ENCODE measurements at places on chromosomes 2 and 18.

DNA sequence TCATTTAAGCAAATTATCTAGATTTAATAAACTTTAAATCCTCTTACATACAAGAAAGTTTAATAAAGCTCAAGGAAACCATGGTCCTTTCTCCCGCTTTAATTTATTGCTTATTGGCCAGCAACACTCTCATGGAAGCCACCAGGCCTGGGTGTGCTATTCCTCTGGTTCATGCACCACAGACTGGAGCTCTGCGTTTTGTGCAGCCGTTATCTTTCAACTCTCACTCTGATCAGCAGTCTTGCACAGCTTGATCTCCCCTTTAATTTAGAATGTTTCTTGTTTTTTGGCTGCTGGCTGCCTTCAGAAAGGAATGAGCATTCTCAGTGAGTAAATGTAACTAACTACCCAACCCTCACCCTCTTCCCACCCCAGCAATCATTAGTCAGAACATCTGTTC lies 318.7 kb downstream of the MEIS1 start:
- no peak for DNase-seq

DNA sequence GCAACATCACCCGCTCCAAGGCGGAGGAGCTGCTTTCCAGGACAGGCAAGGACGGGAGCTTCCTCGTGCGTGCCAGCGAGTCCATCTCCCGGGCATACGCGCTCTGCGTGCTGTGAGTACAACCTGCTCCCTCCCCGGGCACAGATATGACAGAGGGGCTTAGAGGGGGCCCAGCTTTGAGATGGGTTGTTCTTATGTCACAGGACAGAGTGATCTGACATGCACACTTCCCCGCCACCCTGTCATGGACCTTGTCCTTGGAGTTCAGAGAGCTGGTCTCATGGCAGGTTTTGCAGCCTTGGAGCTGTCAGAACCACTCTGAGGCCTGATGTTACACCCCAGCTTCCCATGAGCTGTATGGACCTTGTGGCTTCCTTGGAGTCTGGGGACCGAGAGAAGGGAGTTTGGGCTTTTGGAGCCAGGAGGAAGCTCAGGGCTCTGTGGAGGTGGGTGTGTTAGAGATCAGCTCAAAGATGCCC lies 398 bp downstream of the INPP5D start:
- DNase-seq: no peak

DNA sequence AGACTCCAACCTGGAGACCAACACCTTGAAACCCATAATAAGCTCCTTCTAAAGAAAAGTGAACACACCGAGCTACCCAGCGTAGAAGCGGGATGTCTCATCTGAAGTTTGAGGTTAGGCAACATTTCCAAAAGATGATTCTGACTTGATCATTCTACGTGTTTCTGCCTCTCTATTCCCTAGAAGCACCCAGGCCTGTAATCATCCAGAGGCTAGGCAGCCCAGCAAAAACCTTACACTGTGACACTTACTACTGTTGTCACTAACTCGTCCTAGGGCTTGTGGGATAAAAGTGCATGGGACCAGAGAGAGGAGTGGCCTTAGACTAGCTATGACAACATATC lies 1.4 kb downstream of the ZBTB14 start:
- DNase-seq: no peak

DNA sequence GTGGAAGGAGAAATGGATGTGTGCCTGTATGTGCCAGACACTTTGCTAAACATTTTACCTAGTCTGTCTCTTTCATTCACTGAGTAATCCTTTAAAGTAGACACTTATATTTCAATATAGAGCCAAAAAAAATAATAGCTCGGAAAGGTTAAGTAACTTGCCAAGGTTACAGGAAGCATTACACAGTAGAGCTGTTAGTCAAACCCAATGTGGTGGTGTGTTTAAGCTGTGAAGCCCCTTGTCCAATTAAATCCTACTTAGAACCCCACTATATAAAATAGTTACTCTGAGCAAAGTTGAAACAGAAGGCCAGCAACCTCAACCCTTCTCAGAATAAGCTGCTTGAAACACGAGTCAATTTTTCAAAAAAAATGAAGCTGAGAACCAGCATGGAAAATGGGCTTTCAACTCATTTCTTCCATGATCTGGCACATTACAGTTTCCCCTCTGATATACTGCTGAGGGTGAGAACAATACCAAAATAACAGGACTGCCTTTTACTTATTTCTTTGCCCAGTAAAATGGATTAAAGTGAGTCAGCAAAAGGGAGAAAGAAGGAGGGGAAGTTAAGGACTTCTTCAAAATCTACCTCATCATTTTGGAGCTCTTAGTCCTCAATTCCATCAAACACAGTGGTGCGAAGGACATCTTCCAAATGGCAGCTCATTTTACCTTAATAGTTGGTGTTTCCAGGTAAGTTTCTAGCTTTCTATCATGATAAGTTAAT lies 7.9 kb downstream of the RDH14 start:
- DNase-seq: no peak

GRCh38 chr2:101047075-101047766 lies 45.1 kb downstream of the RPL31 start:
- DNase-seq: no peak

DNA sequence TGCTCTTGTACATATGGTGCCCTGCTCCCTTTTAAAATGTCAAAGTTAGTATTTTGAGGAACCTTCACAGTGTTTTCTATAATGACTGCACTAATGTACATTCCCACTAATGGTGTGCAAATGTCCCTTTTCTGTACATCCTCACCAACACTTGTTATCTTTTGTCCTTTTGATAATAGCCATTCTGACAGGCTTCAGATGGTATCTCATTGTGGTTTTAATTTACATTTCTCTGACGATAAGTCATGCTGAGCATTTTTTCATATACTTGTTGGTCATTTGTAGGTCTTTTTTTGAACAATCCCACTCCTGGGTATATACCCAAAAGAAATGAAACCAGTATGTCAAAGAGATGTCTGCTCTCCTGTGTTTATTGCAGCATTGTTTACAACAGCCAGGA lies 268.3 kb downstream of the FBXO15 start:
- DNase-seq: no peak

GRCh38 chr2:156812496-156812895 lies 376.3 kb downstream of the GPD2 start:
- DNase-seq: no peak

- DNase-seq: no peak
Observed at GRCh38 chr2:1743396-1744150, 742 bp downstream of the PXDN start.

GRCh38 chr2:1739961-1740715 lies 4.2 kb downstream of the PXDN start:
- DNase-seq: no peak

GRCh38 chr2:169676357-169676756 lies 17.8 kb downstream of the CFAP210 start:
- no peak for DNase-seq

DNA sequence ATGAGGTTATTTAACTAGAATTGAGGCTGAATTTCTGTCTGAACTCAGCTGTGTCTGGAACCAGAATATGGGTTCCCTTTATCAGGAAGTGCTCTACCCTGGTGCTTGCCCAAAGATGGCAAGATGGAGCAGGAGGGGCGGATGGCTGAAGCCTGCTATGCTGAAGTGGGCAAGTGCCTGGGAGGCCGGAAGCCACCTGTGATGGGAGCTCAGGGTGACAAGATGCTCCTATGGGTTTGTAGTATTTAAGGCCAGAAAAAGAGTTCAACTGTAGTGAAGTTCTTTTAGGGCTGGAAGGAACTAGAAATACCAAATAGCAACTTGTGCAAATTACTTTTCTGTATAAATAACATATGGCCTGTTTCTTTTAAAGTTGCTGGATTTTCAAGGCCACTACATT lies 808.9 kb upstream of the RAB6C start:
- DNase-seq: no peak

DNA sequence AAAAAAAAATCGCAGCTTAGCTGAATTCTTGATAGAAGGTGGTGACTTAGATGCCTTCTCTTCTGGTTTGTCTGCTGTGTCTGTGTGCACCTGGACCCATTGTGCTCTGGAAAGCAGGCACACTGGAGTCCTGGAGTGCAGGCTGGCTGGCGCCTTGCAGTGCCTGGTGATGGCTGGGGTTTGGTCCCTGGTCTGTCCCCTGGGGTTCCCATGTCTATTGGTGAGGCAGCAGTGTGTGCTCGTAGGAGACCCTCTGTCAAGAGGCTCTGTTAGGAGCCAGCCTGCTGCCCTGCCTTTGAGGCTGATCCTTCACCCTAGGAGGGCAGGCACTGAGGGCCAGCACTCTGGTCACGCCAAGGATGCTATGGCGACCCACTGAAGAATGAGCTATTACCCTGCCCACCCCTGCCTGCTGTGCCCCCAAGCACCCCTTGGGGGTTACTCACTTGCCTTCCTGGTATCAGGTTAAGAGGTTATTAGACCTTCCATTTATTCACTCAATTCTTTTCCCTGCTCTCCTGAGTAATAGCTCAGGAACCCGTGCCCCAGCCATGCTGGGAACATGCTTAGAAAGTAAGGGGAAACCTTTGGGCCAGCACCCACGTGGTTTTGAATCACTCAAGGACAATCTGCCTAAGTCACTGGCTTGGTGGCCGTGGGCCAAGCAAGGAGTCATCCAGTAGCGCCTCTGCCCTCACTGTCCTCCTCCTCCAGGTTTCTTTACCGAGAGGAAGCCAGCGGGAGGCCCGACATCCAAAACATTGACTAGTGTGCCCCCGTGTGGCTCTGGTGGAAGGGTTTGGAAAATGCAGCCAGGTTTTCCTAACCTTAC lies 284.5 kb downstream of the PRKCE start:
- no peak for DNase-seq

DNA sequence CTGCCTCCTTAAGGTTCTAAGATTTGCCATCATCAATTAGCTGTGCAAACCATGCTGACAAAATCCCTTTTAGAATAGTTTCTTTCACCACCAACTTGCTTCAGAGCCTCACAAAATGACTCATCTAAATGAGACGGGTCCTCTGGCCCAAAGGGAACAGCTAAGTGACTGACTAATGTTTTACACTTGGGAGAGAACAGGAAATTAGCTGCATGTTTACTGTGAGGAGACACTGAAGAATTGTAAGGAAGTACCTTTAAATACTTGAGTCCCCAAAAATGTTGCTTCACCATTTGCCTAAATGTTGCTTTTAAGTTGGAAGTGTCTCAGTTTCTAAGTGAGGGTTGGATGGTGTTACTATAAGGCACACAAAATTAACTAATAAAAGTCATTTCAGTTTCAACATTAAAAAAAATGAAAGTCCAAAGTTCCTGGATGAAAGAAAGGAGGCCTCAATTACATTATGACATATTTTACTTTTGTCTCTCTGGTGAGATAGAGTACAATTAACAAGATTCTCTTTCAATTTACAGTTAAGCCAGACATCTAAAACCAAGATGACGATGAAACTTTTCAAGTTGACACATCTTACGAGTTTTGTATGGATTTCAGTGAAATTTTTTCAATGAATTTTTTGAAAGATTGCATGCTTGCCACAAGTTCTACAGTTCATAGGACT lies 229.1 kb upstream of the FN1 start:
- no peak for DNase-seq

DNA sequence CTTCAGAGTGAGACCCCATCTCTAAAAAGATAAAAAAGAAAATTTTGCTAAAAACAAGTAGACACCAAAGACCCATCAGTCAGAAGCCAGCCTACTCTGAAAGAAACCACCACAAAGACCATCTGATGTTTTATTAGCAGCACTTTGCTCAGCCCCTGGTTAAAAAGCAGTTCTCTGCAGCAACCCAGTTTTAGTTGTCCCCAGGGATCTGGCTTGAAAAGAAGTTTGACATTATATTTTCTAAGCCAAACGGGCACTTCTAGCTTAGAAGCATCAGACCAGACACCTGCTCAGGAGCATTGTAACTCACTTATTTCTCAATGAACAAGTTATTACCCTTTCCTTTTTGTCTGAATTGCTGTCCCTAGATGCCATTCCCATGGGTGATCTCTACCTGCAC lies 164.2 kb upstream of the ETAA1 start:
- no peak for DNase-seq

DNA sequence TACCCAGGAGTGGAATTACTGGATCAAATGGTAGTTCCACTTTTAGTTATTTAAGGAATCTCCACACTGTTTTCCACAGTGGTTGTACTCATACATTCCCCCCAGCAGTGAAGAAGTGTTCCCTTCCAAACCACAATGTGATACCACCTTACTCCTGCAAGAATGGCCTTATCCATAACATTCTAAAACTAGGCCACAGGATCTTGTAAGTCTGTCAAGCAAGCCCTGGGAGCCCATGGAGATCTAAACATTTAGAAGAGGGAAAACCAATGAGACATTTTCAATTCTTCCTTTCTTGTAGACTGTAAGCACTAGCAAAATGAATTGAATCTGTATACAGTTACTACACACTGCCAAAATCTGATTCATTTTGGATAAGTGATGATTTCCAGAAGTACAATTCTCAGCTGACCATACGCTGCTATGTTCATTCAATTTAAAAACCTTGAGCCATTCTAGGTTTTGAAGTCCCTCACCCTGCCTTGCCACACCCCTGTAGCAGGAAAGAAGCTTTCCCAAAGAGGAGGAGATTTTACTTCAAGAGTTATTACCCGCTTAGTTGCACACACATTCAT lies 149.1 kb downstream of the SLC8A1 start:
- DNase-seq: no peak
